ENCODE measurements at places on chromosomes 4 and X. TPM values are rescaled to one million over a fixed set of nuclear protein-coding genes. Genes with fewer than 3 reads are reported as not detected.

Gene TASL
- total RNA-seq: 16.9 TPM

Gene DIPK2B
- total RNA-seq: not detected

Gene SMR3B
- not detected for total RNA-seq

Gene HTT-AS
- total RNA-seq: not detected

Gene TMSB15C
- 3.9 TPM for total RNA-seq

Gene SPACA5
- total RNA-seq: not detected

Gene TLL1
- not detected for total RNA-seq

Gene DYNLT3
- 48.5 TPM for total RNA-seq

Gene NEUROG2
- total RNA-seq: not detected

Gene DCAF8L2
- 0.10 TPM for total RNA-seq

Gene SATL1
- not detected for total RNA-seq

Gene MAOB
- total RNA-seq: 0.10 TPM

Gene DNAAF6
- 0.10 TPM for total RNA-seq

Gene RENBP
- total RNA-seq: 11.1 TPM

Gene GAGE2A
- not detected for total RNA-seq

Gene PFKFB1
- total RNA-seq: 0.42 TPM

Gene CT83
- total RNA-seq: not detected

Gene DCAF12L1
- total RNA-seq: not detected

Gene SHROOM4
- 0.31 TPM for total RNA-seq

Gene DGKK
- 0.31 TPM for total RNA-seq

Gene SYTL5
- not detected for total RNA-seq

Gene PHEX
- 1.9 TPM for total RNA-seq

Gene TMEM185A
- 5.5 TPM for total RNA-seq

Gene ABHD18
- 15.8 TPM for total RNA-seq

Gene PDE5A
- 16.4 TPM for total RNA-seq

Gene CSAG3
- total RNA-seq: not detected

Gene TEX13A
- total RNA-seq: not detected

Gene STARD8
- 2.0 TPM for total RNA-seq

Gene NLGN3
- 2.6 TPM for total RNA-seq

Gene AGA
- 16.6 TPM for total RNA-seq

Gene VEGFC
- total RNA-seq: 0.42 TPM

Gene MAGEC2
- not detected for total RNA-seq

Gene TACR3
- not detected for total RNA-seq

Gene RASL11B
- total RNA-seq: 0.31 TPM

Gene KIAA0232
- 28.4 TPM for total RNA-seq

Gene DLG3
- 6.4 TPM for total RNA-seq

Gene ZMAT1
- total RNA-seq: 10.2 TPM

Gene EPGN
- not detected for total RNA-seq

Gene QRFPR
- total RNA-seq: not detected

Gene HOPX
- 21.8 TPM for total RNA-seq

Gene PAPSS1
- 16.0 TPM for total RNA-seq

Gene GAGE1
- total RNA-seq: 0.10 TPM

Gene SPANXB1
- total RNA-seq: not detected

Gene GUCY1A1
- 6.4 TPM for total RNA-seq

Gene RHOXF2B
- total RNA-seq: under 0.01 TPM

Gene SLC2A9
- total RNA-seq: 5.0 TPM
